ENCODE measurements at places on chromosomes 6 and 20.
A peak's percentile ranks its signal among the peaks of the same experiment; 100 is the strongest.

DNA sequence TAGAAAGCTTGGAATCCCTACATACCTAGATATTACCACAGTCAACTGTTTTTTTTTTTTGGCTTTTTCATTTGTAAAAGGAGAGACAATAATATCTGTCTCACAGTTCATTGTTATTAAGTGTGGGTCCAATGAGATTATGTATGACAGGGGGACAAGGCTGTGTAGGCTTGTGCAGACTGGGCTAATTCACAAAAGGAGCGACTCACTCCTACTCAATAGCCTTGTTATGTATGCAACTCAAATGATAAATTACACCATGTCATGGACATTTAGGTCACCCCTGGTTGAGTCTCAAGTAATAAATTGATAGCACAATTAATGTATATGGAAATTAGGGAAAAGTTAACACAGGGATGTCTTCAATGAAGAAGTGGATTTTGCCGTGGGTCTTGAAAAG is 208.2 kb upstream of the MAP3K7 start:
- DNase-seq = no peak

- no peak for DNase-seq
Measured at GRCh38 chr6:79548304-79548703, 11.1 kb upstream of the LCA5 start.

GRCh38 chr20:2469991-2470422 is 582 bp downstream of the SNRPB start:
- DNase-seq = peak; percentile 46

DNA sequence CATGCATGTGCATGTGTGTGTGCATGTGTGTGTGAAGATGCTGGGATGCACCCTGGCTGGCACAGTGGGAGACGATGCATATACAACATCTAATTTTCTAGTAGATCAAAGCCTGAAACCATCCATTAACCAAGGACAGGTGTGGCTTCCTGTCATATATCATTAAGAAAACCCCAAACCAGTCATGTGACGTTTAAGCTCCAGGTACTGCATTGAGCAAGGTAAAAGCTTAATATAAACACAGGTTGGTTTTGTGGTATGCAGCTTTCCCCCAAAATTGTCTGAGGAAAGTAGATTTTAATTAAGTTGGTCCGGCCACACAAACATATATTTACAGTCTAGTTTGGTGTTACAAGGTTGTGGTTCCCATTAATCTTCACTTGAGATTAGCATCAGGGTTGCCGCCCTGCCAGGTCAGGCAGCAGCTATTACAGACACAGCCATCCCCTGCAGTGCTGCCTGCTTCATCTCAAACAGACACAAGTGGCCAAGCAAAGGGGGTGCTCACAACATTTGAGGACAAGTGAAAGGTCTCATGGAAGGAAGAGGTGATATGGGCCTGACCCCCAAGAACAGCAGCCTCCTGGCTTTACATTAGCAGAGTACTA is 48.6 kb upstream of the NAA20 start:
- DNase-seq = no peak

- no peak for DNase-seq
Measured at GRCh38 chr6:153087436-153087835, 43.6 kb downstream of the RGS17 start.

DNA sequence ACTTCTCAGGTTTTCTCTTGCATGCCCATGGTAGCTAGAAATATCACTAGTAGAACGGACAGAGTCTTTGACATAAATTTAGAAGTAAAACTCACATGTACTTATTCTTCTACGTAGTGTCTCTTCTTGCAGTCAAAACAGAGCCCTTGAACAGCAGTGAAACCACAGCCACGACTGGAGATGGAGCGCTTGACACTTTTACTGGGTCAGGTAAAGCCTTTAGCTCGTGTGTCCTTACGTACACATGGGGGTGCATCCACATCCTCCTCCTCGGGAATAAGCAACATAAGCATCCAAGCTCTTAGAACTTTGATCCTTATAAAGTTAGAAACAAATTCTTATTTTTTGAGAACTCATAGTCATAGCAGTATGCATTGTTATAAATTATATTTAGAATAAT is 215.3 kb downstream of the EYA4 start:
- DNase-seq = no peak

DNA sequence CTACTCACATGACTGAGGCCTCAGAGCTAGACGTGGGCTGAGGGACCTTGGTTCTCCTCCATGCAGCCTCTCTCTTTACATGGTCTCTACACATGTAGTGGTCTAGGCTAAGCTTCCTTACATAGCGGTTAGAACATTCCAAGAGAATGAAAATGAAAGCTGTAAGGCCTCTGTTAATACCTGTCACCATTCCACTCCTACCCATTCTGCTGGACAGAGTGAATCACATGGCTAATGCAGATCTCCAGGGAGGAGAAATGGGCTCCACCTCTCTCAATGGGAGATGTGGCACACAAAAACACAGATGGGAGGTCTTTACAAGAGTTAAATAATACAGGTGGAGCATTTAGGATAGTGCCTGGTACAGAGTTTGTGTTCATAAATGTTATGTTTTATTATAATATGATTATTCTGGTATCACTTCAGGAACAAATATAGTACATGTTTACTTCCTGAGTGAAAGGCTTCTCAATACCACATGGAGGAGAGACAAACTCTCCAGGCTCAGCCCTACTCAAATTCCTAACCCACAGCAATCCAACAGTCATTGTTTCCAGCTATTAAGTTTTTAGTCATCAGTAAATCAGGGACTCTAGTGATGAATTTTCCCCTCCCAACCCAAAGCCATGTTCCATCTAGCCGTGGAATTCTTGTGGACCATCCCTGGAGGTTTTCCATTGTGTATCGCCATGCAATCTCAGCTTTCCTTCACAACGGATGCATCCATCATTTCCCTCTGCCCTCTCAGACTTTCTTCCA is 57.9 kb downstream of the ISM1 start:
- DNase-seq = no peak

- DNase-seq = no peak
Measured at GRCh38 chr6:16851758-16852157, 90.5 kb upstream of the ATXN1 start.

DNA sequence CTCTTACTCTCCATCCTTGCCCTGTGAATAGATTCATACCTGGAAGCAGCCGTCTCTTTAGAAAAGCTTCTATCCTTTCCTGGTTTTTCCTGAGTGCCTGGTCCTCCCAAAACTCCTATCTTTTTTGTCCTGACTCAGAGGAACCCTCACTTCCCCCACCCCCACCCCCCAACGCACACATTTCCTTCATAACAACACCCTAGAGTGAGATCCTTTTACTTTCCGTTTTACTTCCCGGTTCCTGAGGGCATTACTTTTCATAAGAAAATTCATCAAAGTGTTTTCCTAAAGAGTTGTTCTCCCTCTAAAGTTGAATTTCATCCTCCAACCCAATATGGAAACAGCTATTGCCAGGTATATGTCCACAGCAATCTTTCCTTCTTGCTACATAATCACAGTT is 327.0 kb downstream of the NRN1 start:
- no peak for DNase-seq

DNA sequence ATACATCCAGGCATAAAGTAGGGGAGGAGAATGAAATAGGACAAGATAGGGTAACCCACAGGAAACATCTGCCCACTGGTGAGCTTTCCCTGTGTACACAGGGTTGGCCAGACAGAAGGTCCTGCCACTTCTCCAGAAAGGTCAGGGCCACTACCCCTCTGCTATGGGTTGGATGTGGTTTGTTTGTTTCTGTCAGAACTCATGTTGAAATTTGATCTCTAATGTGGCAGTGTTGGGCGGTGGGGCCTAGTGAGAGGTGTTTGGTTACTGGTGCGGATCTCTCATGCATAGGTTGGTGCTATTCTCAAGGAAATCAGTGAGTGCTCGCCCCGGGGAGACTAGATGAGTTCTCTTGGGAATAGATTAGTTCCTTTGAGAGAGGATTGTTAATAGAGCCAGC is 15.6 kb upstream of the MAS1 start:
- DNase-seq = no peak

DNA sequence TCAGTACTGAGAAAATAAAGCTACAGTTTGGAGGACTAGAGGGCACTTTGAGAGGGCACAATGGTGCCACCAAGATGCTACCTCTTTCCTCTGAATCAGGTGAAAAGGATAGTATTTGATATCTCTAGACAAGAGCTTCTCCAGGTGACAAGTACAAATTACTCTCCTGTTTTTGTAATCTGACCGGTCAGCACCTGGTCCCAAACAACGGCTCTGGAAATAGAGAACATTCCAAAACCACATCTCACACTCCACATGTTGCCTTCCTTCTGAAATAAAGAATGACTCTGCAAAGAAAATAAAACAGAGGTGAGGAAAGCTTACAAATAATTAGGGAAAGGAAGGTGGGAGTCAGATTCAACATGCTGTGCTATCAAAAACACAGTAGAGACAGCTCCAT is 51.3 kb upstream of the CITED2 start:
- no peak for DNase-seq

DNA sequence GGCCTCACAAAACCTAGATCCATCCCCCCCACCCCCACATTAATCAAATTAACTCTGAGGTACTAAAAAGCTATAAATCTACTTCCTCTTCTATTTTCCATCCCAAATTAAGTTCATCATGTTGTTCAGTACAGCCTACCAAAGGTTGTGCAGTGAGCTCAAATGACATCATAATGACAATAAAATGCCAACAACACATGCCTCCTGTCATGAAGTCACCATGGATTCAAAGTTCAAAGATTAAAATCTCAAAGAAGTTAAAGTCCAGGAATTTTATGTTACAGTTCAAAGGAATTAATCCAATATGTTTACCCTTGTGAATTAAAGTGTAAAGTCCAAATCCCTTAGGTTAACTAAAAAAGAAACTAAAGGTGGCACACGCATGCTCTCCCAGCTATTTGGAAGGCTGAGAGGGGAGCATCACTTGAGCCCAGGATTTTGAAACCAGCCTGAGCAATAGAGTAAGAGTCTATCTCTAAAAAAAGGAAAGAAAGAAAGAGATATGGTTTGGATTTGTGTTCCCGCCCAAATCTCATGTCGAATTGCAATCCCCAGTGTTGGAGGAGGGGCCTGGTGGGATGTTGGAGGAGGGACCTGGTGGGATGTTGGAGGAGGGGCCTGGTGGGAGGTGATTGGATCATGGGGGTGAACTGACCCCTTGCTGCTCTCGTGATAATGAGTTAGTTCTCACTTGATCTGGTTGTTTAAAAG is 25.7 kb upstream of the SIRT5 start:
- no peak for DNase-seq

- DNase-seq = no peak
Measured at GRCh38 chr6:105191351-105191750, 11.5 kb upstream of the POPDC3 start.

DNA sequence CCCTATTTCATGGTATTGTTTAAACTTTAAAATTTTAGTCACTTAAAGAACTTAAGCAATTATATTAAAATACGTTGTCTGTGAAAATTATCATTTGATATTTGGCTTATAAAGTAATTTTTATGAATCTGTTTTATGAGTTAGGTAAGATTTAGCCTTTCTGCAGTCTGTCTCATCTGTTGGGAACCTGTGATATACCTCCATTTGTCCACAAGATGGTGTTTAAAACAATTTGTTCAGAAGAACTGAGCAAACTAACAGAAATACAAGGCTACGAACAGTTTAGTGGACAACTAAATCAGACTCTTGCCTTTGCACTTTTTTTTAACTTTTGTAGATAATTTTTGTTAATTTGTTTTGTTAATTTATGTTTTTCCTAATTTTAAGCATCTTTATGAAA is 92.4 kb downstream of the COL9A1 start:
- DNase-seq = no peak

DNA sequence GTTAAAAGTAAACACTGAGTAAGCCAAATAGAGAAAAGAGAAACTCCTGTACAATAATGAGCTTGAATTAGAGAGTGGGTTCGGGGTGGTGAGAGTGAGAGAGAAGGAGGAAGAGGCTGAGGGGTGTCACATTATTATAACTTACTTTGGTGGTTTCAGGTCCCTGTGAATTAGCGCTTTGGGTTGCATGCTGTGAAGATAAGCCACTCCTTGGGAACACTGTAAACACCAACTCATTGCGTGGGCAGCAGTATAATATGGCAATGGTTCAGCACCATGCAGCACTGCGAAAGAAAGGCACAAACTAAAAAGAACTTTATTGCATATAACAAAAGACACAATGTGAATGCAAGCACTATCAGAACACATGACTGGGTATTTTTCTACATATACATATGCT is 26.9 kb downstream of the MAP3K7 start:
- no peak for DNase-seq

GRCh38 chr6:112636650-112637262 is 289.6 kb downstream of the RFPL4B start:
- no peak for DNase-seq

DNA sequence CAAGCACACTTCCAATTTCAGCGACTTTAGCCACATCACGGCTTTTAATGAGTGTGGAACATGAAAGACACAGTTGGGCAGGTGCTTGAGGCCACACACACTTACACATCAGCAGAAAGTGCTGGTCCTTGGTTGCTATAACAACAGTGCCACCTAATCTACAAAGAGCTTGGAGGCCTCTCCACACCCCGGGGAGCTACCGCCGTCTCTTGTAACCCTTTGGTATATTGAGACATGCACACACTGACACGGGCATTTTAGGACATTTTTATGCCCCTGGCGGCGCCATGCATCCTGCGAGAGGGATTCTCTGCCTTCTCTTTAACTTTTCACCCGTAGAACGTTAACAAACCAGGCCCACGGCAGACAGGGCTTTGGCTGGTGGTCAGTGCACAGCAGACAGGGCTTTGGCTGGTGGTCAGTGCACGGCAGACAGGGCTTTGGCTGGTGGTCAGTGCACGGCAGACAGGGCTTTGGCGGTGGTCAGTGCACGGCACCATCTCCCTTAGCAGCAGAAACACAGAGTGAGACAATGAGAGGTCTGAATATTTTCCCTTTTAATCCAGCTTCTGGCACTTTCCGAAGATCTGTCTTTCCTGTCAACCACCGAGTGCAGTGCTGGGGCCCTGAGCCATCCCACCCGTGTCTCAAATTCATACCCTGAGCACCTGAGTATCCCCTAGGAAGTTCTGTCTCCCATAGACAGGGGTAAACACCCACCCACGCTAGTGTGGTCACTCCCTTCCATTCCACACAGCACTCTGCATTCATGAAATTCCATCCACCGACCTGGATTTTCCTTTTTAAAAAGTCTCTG is 116.6 kb upstream of the RPS6KA2 start:
- DNase-seq = no peak

DNA sequence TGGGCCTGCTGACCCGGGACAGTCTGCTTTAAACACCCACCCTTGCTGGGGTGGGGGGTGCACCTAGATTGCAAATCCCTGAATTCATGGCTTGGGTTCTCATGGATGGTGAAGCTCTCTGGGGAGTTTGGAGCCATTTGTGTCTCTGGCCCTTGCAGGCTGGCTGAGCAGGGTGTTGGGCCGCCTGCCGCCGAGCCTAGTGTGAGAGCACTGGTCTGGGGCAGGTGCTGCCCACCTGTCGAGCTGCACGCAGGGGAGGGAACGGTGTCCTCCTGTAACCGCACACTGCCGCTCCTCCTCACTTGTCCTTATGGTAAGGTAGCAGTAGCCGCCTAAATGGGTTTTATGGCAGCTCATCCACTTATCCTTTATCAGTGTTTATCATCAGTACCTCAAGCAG is 143.9 kb downstream of the DTNBP1 start:
- no peak for DNase-seq

- DNase-seq = peak; percentile 56
Measured at GRCh38 chr6:35496841-35497570, at the start of gene TEAD3. TEAD3 (minus strand) TSS chr6:35497079.

Data from activated T-cell treated with anti-CD3 and anti-CD28 coated beads for 48 hours (primary cell).